ENCODE measurements at places on chromosomes 5 and 9.

GRCh38 chr5:61401726-61402125 lies 69.7 kb downstream of the ZSWIM6 start:
- no peak for DNase-seq

DNA sequence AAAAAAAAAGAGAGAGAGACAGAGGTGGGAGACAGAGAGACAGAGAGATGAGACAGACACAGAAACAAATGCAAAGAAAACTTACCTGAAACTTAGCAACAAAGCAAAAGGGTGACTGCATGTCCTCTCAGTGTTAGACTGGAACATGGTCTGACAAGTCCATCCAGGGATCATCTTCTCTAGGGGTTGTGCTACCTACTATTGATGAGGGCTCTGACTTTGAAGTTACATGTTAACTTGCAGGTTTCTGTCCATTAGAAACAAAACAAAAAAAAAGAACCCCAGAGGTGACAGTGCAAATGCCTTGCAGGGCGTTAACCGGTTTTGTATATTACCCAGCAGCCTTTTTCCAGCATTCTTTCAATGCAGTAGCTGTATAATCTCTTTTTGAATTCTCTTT lies 13.6 kb upstream of the SPARC start:
- DNase-seq, result no peak

DNA sequence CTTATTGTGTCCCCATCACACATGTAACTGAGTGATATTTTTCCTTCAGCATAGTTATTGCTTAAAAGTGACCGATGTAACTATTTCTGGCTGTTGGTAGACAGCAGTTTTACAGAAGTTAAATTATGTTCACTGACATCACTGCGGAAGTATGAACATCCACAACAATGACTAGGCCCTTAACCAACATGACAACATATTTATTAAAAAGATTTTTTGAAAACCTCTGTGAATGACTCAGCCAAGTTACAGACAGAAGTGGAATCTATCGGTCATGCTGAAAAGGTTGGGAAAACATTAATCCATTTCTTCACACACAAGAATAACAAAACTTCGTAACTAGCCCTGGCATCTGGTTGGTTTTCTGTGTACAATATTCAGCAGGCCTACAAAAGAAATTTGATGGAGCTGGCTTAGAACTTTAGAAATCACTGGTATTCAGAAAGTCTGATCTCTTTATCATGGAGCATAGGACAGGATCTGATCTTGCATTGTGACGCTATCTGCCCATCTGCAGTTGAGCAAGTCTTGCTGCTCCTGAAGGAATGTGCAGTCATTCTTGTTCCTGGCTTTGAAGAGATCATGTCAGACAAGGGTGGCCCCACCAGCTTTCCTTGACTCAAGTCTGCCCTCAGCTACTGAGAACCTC lies 6.5 kb downstream of the GLIS3 start:
- DNase-seq, result no peak

DNA sequence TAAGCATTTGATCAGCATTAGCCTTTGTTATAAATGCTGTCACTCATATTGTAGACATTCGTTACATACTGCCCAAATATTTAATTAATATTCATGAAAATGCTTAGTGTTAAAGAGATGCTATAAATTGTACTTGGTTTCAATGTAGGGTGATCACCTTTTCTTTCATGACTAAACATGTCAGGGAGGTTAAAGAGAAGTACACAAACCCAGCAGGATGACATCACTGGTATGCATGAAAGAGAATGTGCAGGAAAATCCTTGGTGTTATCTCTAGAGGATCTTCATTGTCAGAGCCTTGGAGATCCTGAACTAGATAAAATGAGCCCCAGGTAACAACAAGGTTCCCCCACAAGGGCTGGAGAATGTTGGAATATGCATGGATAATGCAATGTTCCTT lies 33.0 kb upstream of the SV2C start:
- no peak for DNase-seq

DNA sequence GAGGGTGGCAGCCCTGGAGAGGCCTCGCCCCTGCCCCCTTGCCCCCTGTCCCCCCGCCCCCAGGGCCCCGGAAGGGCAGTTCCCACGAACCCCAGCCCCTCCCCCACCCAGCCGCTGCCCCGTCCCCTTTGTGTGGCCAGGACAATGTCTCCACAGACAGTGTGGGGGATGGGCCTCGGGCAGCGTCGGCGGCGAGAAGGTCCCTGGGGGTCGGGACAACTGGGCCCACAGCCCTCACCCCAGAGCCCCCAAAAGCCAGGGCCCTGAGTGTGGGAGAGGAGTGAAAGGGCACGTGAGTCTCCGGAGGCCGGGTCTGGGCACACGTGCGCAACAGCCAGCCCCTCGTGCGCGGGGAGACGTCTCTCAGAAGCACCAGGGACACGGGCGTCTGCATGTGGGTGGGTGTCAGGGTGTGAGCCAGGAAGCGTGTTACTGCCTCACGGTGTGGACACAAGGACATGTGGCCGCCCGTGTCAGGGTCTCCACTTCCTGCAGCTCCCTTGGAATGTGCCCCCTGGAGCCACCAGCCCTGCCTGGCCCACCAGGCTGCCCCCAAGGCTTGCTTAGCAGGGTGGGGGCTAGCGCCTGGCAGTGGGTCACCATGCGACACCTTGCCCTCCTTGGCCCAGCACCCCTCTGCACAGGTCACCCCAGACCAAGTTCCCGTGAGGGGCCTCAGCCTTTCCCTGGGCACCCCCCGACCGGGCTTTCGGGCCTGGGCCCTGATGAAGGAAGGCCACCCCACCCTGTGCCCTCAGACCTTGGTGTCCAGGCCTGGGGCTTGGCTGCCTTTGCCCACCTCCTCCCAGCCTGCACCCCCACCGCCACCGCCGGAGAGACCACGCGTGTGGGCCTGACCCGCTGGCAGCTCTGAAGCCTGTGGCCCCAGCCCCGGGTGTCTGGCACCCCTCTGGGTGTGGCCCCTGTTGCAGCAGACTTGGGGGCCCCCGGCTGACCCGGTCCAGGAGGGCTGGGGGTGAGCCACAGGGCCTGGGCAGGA lies 12.8 kb upstream of the NRARP start:
- DNase-seq, result no peak

GRCh38 chr9:117427357-117427913 lies 12.6 kb upstream of the ASTN2 start:
- DNase-seq, result no peak

- no peak for DNase-seq
These were observed 16.5 kb downstream of the NR2F1 start for GRCh38 chr5:93599399-93600120.

- no peak for DNase-seq
These were observed 233.2 kb downstream of the SPATA31A1 start for GRCh38 chr9:39588500-39589137.

DNA sequence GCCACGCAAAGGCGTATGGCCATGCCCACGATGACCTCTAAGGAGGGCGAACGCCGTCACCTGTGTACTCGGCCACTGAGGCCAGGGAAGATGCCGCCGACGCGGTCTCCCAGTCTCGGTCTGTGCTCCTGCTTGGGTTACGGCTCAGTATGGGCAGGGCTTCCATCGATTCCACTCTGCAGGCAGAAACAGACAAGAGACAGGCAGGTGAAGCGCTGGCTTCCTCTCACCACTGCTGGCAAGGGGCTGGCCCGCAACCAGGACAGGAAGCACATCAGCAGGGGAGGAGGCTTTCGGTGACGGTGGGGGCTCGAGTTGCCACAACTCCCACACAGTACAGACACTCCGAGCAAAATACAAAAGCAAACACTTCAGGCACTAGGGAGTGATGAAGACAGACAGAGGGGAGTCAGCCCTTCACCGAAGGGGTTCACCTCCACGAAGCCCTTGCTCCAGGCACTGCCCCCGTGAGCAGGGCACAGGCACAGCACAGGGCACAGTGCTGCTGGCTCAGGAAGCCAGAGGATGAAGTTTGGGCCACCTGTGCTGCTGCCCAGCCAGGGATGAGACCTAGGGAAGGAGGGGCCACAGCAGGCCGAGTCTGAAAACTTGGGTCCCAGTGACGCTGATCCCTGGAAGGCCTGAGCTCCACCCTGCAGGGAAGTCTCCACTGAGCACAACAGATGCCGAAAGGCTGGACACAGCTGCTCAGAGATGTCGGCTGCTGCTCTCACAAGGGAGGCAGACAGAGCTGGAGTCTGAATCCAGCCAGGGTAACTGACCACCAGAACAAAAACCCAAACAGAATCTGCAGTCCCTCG lies 91.3 kb downstream of the CAMSAP1 start:
- no peak for DNase-seq

- DNase-seq, result peak; percentile 43
These were observed 109.8 kb downstream of the KIAA0825 start for GRCh38 chr5:94508461-94509148.

DNA sequence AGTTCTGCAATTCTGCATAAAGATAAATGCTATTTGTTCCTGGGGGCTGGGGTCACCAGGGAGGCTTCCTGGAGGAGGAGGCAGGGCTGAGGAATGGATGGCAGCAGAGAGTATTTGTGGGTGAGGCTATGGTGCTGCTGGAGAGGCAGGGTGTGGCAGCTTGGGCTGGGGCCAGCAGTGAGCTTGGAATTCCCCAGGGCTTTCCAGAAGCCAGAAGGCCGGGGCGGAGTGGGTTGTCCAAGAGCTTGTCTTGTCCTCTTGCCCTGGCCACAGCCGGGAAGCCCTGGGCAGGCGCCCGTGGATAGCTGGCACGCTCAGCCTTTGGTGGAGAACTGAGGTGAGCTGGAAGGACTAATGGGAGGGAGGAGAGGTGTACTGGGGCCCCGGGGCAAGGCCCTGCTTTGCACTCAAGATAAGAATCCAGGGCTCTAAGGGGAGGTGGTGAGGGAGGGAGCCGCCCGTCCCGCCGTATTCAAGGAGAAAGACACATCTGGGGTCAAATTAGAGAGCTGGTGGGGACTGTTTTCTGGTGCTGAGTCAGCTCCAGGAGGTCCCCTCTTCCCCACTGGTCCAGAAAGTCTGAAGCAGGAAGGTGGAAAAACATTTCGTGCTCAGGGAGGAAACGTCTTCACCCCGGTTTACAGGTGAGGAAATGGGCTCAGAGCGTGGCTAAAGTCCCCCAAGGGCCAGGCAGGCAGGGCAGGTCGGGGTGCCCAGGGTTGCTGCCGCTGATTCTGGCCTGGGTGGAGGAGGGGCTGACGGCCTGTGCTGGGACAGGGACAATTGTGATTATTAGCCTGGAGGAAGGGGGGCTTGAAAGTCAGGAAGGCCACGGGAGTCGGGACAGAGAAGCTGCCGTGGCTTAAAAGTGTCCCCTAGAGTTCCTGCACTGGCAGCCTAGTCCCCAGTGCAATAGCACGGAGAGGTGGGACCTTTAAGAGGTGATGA lies 26.9 kb upstream of the CNOT6 start:
- no peak for DNase-seq

- no peak for DNase-seq
These were observed 5.7 kb upstream of the ICE1 start for GRCh38 chr5:5416733-5417132.

- peak; percentile 26 for DNase-seq
These were observed 297.7 kb upstream of the CD180 start for GRCh38 chr5:67494186-67494855.

- no peak for DNase-seq
These were observed 115.6 kb downstream of the WDR70 start for GRCh38 chr5:37494756-37495155.

- DNase-seq, result no peak
These were observed 22.4 kb upstream of the NREP start for GRCh38 chr5:111779260-111779921.

GRCh38 chr9:135056541-135056940 lies 30.9 kb upstream of the OLFM1 start:
- DNase-seq, result no peak

DNA sequence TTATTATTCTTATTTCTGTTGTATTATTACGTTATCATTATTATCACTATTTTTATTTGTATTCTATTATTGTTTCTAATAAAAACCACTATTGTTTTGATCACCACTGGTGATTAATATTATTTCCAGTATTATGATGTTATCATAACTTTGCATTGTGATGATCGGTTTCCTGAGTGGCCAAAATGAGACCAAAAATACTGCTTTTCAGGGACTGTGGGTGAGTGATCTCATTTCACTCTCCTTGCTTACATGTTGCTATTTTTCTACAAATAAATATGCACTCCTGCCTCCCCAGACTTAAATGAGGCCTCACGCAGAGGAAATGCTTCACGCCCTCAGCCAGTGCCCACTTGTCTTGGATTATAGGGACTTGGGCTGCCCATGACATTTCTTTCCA lies 78.4 kb downstream of the LRSAM1 start:
- DNase-seq, result no peak

- DNase-seq, result no peak
These were observed 85.2 kb upstream of the STARD4 start for GRCh38 chr5:111597491-111597890.
